ENCODE measurements at places on chromosomes 4 and X.

DNA sequence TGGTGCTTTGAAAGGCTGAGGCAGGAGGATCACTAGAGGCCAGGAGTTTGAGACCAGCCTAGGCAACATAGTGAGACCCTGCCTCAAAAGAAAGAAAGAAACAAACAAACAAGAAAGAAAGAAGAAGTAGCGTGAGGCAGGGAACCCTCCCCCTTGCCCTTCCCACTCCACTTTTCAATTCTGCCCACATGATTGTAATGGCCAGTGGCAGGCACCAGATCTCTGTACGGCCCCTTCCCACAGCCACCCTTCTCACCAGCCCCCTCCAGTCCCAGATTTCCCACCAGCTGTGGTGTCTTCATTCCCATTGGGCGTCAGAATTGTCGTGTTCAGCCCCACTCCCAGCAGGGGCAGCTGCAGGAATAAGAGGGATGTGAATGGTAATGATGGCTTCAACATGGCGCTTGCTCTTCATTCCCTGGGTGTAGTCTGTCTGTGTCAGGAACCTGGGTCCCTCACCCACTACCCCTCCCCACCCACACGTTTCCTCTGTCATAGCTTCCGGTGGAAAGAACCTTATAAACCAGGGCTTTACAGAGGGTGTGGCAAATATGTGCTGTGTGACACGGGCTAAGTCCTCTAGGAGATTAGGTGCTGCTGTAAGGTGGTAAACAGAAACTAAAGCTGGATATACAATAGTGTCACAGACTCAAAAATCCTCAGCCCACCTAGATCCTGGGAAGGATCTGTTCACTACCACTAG is at the start of gene IL2RG:
Gene IL2RG, minus strand, starts transcription at position 437 of the 703 bp plus-strand sequence. Its CDS starts 38 bp downstream, at position 399.
- DNase-seq = peak; percentile 75

- no peak for DNase-seq
These were observed 159.3 kb downstream of the EPHA5 start for GRCh38 chr4:65510976-65511375.

DNA sequence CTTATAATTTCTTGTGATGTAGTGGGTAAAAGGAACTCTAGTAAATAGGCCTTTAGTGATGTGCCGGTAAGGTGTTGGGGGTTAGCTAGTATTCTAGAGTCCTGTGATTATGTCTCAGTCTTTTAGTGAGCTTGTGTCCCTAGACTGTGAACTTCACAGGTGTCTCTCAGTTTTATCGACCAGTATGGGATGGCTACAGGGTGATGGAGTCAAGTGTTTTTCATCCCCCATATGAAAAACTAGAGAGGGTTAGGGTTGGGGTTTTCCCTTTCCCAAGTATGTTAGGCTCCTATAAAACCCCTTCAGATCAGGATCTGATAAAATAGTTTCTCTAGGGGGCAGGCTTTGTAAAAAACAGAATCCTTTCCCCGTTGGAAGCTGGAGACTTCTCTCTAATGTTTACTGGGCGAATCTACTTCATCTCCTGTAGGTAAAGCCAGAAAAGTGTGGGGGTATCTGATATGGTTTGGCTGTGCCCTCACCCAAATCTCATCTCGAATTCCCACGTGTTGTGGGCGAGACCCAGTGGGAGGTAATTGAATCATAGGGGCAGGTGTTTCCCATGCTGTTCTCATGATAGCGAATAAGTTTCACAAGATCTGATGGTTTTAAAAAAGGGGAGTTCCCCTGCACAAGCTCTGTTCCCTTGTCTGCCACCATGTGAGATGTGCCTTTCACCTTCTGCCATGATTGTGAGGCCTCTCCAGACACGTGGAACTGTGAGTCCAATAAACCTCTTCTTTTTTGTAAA is 120.8 kb downstream of the DTHD1 start:
- no peak for DNase-seq

DNA sequence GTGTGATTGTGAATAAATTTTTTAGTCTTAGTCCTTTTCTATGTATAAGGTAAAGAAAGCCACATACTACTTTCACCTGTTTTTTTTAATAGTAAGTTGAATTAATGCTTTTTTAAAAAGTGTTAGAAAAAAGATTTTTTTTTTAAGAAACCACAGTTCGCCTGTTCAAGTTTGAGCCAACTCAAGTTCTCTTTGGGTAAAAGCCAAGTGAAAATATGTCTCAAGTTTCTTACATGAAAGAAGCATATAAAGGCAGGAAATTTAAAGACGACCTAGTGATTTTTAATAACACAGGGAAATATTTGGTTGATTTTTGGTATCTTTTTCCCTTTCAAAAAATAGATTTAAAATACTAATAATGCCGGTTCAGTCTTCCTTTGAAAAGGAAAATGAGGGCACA is 369.9 kb upstream of the NR3C2 start:
- DNase-seq = no peak

DNA sequence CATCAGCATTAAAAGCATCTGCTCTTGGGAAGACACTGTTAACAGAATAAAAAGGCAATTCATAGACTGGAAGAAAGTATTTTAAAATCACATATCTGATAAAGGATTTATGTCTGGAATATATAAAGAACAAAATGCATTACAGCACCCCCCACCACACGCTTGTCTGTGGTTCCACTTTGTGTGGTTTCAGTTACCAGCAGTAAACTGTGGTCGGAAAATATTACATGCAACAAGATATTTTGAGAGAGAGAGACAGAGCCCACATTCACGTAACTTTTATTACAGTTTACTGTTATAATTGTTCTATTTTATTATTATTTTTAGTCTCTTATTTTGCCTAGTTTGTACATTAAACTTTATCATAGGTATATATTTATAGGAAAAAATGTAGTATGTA is 21.2 kb upstream of the PDE6B start:
- peak; percentile 35 for DNase-seq

GRCh38 chrX:7024850-7025249 is 122.7 kb upstream of the STS start:
- no peak for DNase-seq

DNA sequence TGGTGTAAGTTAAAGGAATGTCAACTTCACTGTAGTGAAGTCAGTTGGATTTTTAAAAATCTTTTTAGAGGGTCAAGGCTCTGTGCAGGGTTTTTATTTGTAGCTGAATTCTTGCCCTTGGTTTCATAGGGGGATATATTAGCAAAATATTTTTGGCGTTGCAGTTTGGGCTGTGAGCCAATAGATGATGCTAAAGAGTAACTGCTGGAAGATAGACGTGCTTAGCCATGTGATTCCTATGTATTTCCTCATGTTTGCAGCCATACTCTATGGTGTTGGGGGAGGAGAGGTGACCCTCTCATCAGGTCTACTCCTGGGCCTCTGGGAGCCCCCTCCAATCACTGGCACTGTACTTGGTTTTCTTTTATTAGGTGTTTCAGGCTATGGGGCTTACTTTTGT is 246.7 kb upstream of the ARHGAP24 start:
- DNase-seq = no peak

GRCh38 chr4:162061214-162061613 is 102.6 kb downstream of the FSTL5 start:
- DNase-seq = no peak

DNA sequence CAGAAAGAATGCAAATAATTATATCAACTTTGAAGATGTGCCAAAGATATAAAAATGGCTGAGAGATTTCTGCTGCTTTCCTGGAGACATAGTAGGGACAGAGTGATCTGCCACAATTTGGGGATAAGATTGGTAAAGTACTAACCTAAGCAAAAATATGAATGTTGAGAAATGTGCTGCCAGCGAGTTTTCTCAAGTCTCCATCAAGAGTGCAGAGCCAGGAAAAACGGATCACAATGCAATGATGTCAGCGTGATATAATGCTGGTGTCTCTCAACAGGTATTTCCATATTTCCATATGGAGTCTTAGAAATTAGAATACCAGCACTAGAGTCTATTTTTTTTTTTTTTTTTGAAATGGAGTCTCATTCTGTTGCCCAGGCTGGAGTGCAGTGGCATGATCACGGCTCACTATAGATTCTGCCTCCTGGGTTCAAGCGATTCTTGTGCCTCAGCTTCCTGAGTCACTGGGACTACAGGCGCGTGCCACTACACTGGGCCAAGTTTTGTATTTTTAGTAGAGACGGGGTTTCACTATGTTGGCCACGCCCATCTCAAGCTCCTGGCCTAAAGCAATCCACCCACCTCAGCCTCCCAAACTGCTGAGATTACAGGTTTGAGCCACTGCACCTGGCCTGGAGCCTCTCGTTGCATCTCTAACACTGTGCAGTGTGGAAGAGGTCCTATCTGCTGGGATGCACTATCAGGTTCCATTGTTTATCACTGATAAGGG is 893.5 kb downstream of the TRIML1 start:
- DNase-seq = no peak

DNA sequence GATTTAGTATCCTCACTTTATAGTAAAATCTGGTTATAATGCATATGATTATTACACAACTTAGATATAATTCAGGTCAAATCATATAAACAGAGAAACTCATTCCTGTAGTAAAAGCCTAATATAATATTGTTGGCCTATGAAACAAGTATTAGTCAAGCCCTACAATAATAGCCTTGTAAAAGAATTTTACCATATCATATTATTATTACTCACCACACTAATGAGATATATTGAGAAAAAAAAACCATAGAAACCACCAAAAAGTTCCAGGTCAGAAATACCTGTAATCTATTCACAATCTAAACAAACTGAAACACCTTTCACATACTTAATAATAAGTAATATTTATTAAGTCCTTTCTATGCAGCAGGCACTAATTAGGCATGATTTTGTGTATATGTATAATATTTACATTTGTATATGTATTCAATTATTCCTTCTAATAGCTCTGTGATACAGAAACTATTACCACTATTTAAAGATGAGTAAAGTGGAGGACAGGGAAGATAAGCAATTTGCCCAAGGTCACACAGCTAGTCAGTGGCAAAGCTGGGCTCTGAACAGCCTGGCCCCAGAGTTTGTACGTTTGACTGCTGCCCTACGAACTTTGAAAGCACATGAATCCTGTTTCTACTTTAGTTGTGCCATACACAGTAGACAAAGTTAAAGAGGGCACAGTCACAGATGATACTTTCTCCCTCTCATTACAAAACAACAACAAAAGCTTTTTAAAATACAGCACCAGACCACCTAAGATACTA is 9.0 kb downstream of the ZNF827 start:
- no peak for DNase-seq

- DNase-seq = no peak
These were observed 37.6 kb upstream of the GLRA2 start for GRCh38 chrX:14491689-14492088.

DNA sequence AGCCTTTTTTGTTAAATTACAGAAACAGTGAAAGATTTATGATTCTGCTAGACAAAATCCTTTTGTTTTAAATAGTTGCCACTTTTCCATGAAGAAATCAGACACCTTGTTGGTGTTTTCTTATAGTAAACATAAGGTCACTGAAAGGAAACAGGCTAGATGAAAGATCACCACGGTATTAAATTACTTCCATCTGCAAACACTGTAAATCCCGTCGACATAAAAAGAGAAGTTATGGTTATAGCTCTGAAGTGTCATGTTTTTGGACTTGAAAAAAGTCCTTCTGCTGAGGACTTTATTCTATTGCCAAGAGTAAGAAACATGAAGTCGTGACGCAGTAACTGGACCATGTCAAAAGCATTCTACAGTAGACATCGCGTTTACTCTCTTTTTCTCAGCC is 567.6 kb upstream of the SLIT2 start:
- DNase-seq = no peak

DNA sequence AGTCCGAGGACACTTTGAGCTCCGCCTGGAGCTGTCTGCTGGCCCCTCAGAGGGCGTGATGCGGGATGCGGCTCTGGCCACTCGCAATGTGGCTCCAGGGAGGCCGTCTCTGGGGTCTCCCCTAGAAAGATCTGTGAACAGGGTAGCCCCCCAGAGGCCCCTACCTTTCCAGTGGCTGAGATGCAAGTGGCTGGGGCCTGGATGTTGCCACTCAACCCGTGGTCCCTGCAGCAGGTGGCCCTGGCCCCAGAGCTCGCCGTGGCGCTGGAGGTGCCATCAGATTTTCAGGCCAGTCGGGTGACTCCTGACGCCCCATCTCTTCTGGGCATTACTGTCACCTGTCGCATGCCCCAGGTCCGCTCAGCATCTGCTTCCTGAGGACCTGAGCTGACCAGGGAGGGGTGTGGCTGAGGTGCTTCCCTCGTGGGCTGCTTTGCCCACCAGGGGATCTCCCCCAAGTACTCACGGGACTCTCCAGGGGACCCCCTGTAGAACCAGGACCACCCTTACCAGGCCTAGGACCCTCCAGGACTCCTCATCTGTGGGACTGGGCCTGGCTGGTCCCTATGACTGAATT is 102.1 kb upstream of the LRPAP1 start:
- DNase-seq = no peak

GRCh38 chr4:2127609-2128332 is 68.6 kb downstream of the NAT8L start:
- no peak for DNase-seq

DNA sequence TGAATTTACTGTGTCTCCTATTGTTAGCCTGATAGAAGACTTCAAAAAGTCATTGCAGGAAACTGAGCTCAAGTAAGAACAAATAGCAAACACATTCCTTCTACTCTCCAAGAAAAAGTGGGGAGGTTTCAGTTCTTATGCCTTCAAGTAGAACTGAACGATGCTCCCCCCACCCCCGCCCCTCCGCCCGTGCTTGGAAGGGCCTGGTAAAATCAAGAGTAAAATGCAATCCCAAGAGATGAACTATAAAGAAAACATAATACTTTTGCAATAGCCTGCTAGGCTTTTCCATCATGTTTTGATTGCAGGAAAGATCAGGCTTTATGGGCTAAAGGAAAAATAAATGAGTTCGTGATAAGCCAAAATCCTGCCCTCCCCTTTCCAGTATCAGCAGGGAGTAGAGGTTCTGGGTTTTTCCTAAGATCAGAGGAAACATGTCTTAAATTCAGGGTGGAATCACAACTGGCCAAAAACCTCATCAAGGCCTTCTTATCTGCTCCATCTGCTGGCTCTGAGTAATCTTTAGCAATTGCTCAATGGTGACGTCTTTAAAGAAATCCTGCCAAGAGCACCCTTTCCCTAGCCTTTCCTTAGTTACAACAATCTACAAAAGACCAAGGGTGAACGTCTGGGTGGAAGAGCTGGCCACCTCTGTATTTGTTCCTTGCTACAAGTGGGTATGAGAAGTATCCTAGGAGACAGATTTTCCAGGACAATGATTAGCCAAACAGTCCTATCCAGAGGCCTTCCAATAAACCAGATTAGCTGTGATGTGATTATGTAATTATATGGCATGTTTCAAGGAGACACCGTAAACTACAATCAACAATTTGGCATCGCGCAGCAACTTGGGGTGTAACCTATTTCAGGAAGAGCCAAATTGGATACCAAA is 66.3 kb upstream of the FAM9C start:
- DNase-seq = no peak

DNA sequence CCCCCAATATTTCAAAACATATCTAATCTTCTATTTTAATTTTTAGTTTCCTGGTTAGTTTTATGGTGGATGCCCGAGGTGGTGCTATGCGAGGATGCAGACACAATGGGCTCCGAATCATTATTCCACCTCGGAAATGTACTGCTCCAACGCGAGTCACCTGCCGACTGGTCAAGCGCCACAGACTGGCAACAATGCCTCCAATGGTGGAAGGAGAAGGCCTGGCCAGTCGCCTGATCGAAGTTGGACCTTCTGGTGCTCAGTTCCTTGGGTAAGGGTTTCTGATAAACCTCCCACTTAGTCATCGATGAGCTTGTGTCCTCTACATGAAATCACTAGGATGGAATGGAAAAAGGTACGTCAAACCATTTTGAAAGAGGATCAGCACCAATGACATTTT is 280.7 kb downstream of the ANK2 start:
- no peak for DNase-seq

Measured in stimulated activated CD8-positive, alpha-beta memory T cell treated with anti-CD3 and anti-CD28 coated beads, Interleukin-4, amount 100 ng/mL, for 48 hours (primary cell).